ENCODE measurements at places on chromosomes 1 and 21. TPM values are rescaled to one million over a fixed set of nuclear protein-coding genes. Genes with fewer than 3 reads are reported as not detected.

- no peak for DNase-seq
These were observed 5.1 kb downstream of the PRXL2B start for GRCh38 chr1:2591581-2592261.

GRCh38 chr1:17277511-17278159 lies 28.7 kb downstream of the PADI3 start:
- DNase-seq = no peak

Gene GPR157
- 7.7 TPM for total RNA-seq

DNA sequence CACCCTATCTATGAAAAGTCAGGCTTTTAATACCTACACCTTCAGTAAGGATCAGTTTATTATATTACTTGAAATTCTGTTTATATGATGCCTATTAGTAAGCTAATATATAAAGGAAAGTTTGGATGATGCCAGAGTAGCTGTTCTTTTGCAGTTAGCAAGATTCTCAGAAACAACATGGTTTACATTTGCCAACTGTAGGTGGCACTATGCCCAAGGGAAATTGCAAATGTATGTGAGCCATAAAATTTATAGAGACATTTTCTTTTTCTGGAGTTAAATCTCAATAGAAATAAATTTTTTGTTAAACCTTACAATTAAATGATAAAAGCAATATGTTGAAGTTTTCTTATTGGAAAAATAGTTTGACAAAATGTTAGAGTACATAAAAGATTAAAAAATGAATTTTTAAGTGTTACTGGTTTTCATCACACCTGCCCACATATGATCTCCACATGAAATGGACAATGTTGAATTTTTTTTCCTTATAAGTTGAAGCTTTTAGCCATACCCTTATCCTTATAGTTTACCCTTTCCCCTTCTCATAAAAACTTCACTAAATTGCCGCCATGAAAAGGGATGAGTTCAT lies 32.1 kb upstream of the EPHX4 start:
- no peak for DNase-seq
